NCI-H2107 (cell line): ENCODE measurements at places on chromosomes 12 and 14.

- DNase-seq = no peak
Measured at GRCh38 chr14:65239938-65240296, 137.6 kb upstream of the MAX start.

- DNase-seq = no peak
Measured at GRCh38 chr14:63877550-63877939, 24.7 kb downstream of the SYNE2 start.

DNA sequence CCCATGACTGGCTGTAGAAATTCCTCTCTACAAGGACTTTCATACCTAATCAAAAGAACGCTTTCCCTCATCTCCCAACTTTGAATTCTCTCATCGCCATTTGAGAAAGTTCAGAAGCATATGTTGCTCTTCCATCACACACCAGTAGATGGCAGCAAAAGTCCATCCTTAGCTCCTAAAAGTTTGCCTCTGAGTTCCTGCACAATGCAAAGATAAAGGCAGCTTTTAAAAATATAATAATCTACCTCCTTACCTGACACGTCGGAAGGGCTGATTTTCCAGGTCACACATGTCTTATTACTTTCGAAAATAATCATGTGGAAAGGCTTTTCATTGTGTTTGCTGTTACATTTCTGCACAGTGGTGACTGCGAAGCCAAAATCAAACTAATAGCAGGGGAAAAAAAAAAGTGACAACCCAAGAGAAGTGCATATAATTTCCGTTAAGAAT, 456.7 kb upstream of the SEL1L start:
- peak; percentile 47 for DNase-seq

GRCh38 chr12:124057691-124058090, 84.7 kb downstream of the ZNF664 start:
- DNase-seq = no peak

- no peak for DNase-seq
Measured at GRCh38 chr14:44567997-44568396, 60.9 kb upstream of the FSCB start.

- DNase-seq = no peak
Measured at GRCh38 chr12:60043236-60043635, 447.4 kb downstream of the SLC16A7 start.

DNA sequence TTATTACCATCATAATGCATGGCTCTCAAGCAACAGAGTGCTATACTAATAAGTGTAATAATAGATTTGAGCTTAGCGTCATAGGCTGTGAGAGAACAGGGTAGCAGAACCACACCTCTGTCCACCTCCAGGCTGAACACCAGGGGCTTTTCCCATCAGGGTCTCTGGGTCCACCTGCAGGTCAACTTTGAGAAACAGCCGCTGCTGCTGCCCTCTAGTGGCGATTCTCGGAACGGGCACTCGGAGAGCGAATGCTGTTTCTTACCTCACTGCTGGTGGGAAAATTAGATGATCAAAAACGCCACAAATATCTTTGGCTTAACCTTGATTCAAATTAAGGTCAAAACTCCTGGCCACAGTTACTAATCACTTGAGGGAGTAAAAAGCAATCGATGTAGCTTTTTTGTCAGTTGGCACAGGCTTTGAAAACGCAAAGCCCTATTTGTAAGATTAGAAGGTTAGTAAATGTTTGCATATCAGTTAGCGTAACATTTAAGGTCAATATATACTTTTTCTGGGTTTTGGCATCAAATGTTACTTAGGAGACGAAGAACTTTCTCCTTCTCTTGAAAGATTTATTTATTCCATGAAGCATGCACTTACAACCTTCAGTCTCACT, 127.9 kb upstream of the TMEM132D start:
- no peak for DNase-seq

DNA sequence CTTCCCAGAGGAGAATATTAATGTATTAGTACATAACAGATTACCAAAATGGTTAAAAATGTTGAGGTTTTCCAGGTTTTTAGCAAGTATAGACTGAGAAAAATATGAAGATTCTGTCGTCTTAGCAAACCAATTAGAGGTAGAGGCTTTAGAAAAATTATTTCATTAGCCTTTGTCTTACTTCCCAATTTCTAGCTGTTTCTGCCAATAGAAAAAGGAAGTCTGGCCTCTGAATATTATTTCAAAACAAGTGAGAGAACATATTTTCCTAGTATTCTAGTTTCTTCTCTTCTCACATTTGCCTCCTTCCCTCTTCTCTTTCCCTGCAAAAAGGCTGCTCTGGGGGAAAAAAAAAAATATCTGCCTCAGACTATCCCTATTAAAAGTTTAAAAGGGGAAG, 16.4 kb downstream of the IPO8 start:
- no peak for DNase-seq

DNA sequence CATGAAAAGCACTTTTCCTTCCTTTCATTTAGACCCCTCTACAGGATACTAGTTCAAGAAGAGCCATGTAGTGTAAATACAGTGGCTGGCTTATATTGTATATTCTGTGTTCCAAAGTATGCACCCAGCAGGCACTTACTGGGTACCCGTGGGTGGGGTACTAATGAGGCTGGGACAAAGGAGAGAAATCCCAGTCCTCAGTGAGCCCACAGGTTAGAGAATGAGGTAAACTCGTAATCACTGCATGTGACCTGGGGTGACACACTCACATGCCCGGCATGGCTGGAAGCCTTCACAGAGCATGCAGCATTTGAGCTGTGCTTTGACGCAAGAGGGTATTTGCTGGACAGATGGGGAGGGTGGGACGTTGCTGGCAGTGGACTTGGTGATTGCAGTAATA, 17.1 kb downstream of the SLC24A4 start:
- DNase-seq = no peak

DNA sequence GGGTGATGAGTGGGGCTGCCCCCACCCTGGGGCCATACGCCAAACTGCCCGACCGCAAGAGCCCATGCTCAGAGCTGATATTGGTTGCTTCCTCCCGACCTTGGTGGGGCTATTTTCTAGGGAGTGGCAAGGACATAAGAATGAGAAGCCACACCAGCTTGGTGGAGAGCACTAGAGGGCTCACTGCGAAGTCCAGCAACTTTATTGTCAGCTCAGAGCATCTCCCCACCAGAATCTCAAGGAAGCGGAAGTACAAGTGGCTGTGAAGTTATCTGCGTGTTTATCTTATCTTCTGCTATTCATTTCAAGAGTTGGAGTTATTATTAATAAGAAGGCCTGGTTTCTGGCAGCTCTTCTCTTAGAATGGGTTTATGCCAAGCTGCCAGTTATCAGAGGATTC, 4.9 kb upstream of the PLXNC1 start:
- DNase-seq = no peak

DNA sequence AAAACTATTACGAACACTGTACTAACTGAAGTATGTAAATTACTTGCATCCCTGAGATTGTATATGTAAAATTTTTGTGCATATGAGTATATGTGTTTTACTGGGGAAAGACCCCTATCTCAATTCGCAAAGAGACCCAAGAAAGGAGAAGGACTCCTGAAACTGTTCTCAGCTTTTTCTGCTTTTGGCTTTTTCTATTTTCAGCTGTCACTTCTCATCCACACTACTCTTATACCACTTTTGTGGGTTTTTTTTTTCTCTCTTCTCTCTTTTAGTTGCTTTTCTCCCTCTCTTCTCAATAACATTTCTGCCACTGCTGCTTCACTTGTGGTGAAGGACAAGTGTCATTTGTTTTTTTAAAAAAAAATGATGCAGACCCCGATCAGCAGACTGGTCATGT, 39.8 kb downstream of the NIN start:
- DNase-seq = no peak

DNA sequence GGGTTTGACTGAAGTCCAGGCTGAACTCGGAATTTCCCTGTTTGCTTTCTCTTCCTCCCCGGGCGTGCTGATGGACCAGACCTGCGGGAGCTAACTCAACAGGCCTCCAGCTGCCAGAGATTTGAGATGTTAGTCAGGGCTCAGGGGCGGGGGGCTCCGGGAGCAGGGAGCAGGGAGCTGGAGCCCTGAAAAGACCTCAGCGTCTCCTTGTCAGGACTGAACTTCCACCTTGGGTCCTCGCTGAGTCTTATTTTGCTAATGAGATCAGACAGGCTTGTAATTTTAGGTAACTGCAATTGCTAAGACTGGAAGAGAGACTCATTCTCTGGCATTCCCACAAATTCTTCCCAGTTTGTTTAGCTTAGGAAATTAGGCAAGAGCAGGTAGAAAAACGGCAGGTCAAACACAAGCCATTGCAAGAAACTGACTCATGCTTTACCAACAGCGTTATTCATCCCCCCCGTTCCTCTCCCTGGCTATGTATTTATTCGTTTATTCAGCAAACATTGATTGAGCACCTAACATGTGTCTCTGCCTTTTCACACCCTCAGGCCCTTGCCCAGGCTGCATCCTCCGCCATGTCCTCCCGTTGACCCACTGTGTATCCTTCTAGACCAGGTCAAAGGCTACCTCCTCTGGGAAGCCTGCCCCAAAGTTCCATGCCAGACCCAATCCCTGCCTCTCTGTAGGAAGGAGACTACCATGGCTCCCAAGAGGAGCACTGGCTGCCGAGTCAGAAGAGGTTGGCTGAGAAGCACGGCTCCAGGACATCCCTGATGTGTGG, 80.4 kb upstream of the DIO3 start:
- DNase-seq = no peak

DNA sequence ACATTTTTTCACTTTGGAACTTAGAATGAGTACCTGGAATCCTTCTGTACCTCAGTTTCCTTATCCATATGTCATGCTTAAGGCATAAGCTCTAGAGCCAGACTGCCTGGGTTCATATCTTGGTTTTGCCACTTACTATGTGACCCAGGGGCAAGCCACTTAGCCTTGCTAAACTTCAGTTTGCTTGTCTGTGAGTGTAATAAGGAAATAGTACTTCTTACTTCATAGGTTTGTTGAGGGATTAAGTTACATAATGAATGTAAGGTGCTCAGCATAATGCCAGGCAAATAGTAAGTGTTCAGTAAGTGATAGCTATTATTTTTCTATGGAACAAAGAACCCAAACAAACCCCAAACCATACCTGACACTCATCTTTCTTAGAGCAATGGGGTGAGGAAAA, 225.1 kb downstream of the BCAT1 start:
- no peak for DNase-seq

- DNase-seq = no peak
Measured at GRCh38 chr12:53200107-53200457, 7.0 kb downstream of the ITGB7 start.

GRCh38 chr12:57632958-57633840, at the start of gene B4GALNT1:
Gene B4GALNT1, minus strand, starts transcription at chr12:57633201. Its CDS starts 1,069 bp downstream, at chr12:57632132.
- DNase-seq = peak; percentile 33
